Diencephalon (tissue), 1 donor: ENCODE measurements at places on chromosomes 1 and 21. TPM values are rescaled to one million over a fixed set of nuclear protein-coding genes. Genes with fewer than 3 reads are reported as not detected.

The FAM72B gene
- 2.8 TPM for total RNA-seq

The PKP1 gene
- 0.92 TPM for total RNA-seq

The GABRD gene
- 1.2 TPM for total RNA-seq

The DENND2D gene
- 2.3 TPM for total RNA-seq

The DNASE2B gene
- 0.23 TPM for total RNA-seq

The CLCA4 gene
- not detected for total RNA-seq

The RHBG gene
- total RNA-seq, result not detected

The PUSL1 gene
- total RNA-seq, result 15.2 TPM

The TTC13 gene
- 63.0 TPM for total RNA-seq

The KRTAP22-2 gene
- total RNA-seq, result not detected

The CFAP126 gene
- 6.5 TPM for total RNA-seq

The PAQR7 gene
- total RNA-seq, result 13.8 TPM

The LCE3D gene
- not detected for total RNA-seq

The DNAI4 gene
- 81.0 TPM for total RNA-seq

The SLAMF6 gene
- total RNA-seq, result not detected

The TNFRSF8 gene
- not detected for total RNA-seq

The TRIM58 gene
- total RNA-seq, result 8.3 TPM

The OR6K3 gene
- total RNA-seq, result not detected

The RRP1 gene
- total RNA-seq, result 14.5 TPM

The ATP6V1G3 gene
- total RNA-seq, result not detected

The PPFIA4 gene
- total RNA-seq, result 32.8 TPM

The ANGPTL3 gene
- total RNA-seq, result not detected

The GSTM1 gene
- total RNA-seq, result 15.0 TPM

The DENND2C gene
- 2.5 TPM for total RNA-seq

The HSD3B1 gene
- not detected for total RNA-seq

The BMP8B gene
- total RNA-seq, result 1.4 TPM

The PRDX6 gene
- 46.1 TPM for total RNA-seq

The RABGAP1L gene
- total RNA-seq, result 136 TPM

The RNU5D-1 gene
- total RNA-seq, result not detected

The C1orf167 gene
- not detected for total RNA-seq

The C1orf226 gene
- 1.8 TPM for total RNA-seq

The NUF2 gene
- 6.9 TPM for total RNA-seq

The OR2L3 gene
- total RNA-seq, result 0.92 TPM

The ACTRT2 gene
- total RNA-seq, result not detected

The CELA3B gene
- not detected for total RNA-seq
